Osteocyte (in vitro differentiated cells): ENCODE measurements at places on chromosomes 1 and 21. TPM values are rescaled to one million over a fixed set of nuclear protein-coding genes. Genes with fewer than 3 reads are reported as not detected.

GRCh38 chr1:117710710-117711109 lies 104.9 kb downstream of the TENT5C start:
- DNase-seq: no peak

GRCh38 chr1:107379826-107380225 lies 239.0 kb downstream of the NTNG1 start:
- DNase-seq: no peak

DNA sequence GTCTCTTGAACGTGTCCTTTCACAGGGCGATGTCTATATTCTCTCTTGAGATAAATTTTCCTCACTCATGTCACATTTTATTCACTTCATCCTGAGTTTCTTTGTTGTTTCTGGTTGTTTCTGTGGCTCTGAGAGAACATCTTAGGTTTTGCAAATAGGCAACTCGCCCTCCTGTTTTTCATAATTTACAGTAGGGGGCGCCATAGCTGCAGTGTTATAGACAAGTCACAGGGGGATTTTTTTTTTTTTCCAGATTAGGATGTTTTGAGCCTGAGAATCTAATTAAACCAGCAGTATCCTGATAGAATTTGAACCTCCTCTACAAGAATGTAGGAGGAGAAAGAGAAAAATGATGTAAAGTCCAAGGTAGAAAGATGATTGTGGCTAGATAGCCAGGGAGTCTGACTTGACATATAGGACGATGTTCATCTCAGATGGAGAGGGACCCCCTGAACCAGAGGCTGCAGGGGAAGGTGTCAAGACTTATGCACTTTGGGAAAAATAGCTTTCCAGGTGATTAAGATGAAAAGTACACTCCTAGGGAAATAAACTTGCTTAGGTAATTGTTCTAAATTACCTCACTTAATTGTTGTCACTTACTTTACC lies 76.3 kb downstream of the ZP4 start:
- DNase-seq: no peak

- no peak for DNase-seq
Measured at GRCh38 chr1:36613721-36614120, 131.0 kb upstream of the CSF3R start.

DNA sequence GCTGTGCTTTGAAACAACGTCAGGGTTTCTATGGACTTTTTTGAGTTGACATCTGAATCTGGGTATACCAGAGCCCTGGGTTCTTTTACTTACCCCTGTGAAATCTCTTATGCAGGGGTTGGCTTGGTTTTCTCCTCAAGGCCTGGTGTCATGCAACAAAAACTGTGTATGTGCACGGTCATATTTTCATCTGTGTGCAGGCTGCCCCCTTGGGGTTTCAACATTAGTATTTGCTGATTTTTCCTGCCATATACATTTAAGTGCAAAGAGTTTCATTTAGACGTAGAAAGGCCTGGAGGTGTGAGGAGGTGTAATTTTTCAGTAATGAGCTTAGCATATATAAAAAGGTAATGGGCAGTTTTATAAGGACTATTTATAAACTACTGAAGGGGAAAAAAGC lies 22.0 kb upstream of the ZBTB18 start:
- no peak for DNase-seq

- DNase-seq: no peak
Measured at GRCh38 chr1:118201524-118201923, 16.5 kb upstream of the SPAG17 start.

DNA sequence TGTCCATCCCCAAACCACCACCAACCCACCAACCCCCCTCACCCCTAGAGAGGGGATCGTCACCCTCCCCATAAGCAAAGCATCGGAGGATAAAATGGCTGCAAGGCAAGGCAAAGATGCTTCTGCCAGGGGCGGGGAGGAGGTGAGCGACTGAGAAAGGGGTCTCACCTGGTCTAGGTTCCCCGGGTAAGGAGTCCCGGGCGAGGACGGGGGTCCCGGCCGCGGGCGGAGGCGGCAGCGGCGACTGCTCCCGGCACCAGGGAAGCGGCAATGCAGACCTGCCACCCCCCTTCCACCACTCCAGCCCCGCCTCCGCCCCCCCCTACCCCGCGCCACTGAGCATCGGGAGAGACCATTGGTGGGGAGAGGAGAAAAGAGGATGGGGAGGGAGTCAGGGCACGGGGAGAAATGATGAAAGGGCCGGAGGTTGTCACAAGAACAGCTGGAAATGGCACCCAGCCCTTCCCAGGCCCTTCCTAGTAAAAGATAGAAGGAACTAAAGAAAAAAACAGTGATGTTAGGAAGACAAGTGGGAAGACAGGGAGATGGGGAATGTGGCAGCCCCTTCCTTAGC lies at the start of gene SV2A:
TSS of gene SV2A (minus strand) at position 274 of the 574 bp plus-strand sequence. CDS start 4,004 bp downstream, outside the sequence.
- no peak for DNase-seq

- no peak for DNase-seq
Measured at GRCh38 chr1:211783897-211784296, 46.7 kb downstream of the LPGAT1 start.

- no peak for DNase-seq
Measured at GRCh38 chr1:151325646-151326429, 1.4 kb downstream of the PI4KB start.

DNA sequence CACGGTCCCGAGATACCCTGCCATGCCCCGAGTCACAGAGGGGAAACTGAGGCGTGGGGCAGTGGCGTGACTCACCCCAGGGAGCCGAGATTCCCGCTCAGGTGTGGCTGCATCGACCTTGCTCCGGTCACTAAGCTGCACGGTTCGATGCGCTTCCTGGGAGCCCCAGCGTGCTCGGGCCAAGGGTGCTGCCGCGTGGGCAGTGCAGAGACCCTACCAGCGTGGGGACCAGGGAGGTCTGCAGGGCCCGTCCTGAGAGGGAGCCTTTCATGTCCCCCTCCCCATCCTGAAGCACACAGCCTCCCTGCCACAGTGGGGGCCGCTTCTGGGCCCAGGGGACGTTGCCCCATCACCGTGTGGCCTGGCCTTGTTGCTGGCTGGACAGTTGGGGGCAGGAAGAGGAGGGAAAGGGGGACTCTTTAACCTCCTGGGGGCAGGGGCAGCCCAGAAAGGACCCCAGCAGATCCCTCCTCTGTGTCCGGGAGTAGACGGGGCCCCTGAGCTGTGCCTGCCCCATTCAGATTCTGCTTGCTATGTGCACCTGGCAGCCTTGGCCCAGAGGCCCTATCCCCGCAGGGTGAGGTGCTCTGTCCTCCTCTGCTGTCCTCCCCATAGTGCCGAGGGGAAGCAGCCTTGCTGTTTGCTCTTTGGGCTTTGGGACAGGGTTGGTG lies 52.3 kb downstream of the COL18A1 start:
- no peak for DNase-seq

- DNase-seq: no peak
Measured at GRCh38 chr1:236173174-236173767, 30.9 kb downstream of the GPR137B start.

DNA sequence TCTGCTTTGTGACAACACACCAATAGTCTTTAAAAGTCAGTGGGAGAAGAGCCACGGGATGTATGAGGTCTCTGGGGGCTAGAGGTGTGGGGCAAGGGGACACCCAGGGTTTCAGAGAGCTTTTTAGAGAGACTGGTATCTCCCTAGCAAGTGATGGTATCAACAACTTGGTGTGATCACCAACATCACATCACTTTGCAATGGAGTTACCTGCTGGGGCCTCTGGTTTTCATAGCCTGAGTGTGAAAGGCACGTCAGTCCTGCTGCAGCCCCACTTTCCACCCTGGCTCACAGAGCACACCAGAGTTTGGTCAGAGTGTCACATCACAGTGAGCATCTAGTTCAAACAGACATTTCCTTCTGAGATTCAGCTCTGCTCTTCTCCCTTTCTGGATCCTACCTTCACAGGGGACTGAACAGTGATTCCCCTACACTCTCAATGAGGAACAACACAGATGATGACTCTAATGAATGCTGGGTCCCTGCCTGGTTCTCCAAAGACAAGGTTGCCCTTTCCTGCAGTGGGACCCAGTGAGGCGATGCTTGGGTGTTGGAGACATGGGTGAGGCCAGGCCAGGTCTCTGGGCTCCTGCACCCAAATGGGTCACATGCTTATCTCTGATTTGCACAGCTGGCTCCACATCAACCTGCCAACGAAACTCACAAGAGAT lies 2.0 kb upstream of the MAN1C1 start:
- DNase-seq: peak; percentile 54

DNA sequence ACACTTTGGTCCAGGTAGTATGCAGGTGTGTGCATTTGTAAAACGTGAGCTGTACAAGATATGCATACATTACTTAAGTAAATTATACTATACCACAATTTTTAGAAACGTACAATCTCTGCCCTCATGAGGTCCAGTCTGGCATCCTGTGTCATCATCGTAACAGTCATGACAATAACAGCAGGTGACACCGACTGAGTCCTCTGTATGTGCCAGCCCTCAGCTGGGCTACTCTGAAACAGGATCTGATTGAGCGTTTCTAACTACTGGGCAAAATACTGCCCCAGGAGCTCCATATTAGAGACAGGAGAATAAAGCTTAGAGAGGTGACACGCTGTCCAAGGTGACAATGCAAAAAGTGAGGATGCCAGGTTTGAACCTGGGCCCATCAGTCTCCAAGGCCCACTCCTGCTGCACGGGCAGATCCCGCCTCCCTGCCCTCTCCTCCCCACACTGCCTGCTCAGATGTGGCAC lies 47.2 kb upstream of the ECE1 start:
- DNase-seq: no peak

GRCh38 chr1:37514350-37515184 lies at the start of gene MEAF6:
MEAF6 (minus strand) TSS chr1:37514766; CDS start chr1:37514746, 20 bp downstream.
- DNase-seq: peak; percentile 94

Gene SPATA6
- total RNA-seq: 5.2 and 9.9 TPM in 2 replicates

Gene S100A9
- not detected in 2 replicates for total RNA-seq

Gene KIF17
- 0.11 TPM in 1 of 2 replicates, not detected in the other for total RNA-seq

Gene AMY1B
- not detected in 2 replicates for total RNA-seq

Gene SAMD11
- total RNA-seq: 16.6 and 19.5 TPM in 2 replicates

Gene PIP5K1A
- 84.4 and 89.5 TPM in 2 replicates for total RNA-seq

Gene RAB3GAP2
- total RNA-seq: 39.9 and 49.1 TPM in 2 replicates

Gene MED8
- total RNA-seq: 39.8 and 40.4 TPM in 2 replicates

Gene OR2M3
- total RNA-seq: not detected in 2 replicates
